ENCODE measurements at places on chromosomes 11 and 22.

DNA sequence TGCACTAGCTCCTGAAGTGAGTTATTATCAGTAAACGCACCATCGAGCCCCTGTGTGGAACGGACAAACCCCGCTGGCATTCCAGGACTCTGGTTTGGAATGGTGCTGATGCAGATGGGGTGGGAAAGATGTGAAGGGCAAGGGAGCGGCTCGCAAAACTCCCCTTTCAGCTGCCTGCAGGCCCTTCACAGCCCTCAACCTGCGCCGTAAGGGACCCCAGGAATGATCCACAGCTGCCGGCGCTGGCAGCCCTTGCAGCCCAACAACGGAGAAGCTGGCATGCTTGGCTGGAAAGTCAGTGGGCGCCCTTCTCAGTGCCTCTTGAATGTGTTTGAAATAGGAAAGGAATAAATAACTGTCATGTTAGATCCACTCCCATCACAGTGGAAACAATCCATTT is 1445.5 kb downstream of the BRD1 start:
- no peak for DNase-seq

DNA sequence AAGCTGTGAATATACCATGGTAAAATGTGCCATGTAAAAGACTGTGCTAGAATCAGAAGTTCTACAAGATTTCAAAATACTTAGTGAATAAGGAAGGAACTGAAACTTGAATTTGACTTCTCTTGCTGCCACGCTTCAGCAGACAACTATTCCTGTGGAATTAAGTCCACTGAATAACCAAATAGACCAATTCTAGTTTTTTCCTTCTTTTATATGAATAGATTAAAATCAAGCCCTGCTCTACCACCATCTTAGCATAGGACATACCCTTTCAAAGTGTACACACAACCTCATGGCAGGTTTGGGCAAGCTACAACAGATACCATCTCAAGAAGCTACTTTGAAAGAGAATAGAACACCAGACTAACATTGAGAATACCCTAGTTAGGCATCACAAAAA is 23.4 kb upstream of the CLNS1A start:
- DNase-seq = no peak

DNA sequence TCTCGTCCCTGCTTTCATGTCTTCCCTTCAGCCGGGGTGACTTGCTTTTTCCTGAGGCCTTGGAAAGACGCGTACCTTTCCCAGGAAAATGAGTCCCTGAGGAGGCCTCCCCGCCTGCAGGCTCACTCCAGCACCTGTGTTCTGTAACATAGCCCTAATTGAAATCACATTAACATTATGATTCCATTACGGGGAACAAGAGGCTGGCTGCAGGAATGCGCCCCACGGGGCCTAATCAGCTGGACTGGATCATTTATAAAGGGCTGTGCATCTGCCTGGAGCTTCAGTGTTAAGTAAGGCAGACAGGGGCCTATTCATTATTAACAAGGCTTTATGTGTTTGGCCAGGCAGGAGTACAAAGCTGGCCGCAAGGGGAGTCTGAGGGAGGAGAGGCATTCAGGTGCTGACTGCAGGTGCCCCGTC is 41.9 kb upstream of the TSPAN18 start:
- DNase-seq = peak; percentile 55

DNA sequence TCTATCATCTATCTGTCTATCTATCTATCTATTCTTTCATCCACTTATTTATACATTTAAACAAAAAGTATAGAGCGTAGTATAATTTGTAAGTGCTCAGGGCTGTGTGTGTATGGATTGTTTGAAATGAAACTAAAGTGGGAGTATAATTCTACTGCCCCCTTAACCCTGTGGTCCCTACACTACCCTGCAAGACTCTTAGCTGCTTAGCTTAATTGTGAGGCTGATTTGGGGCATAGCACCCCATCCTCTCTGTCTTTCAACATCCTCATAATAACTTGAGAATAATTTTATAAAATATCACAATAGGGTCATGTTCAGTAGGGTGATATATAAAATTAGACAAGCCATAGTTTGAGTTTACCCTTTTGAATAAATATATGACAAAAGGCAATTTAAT is 11.6 kb downstream of the OR51B4 start:
- DNase-seq = no peak

- DNase-seq = no peak
Measured at GRCh38 chr22:28670756-28671155, 8.9 kb downstream of the TTC28 start.
